ENCODE measurements at places on chromosomes 6 and 20.

- DNase-seq: no peak
Observed at GRCh38 chr20:39082622-39083398, 120.7 kb downstream of the DHX35 start.

DNA sequence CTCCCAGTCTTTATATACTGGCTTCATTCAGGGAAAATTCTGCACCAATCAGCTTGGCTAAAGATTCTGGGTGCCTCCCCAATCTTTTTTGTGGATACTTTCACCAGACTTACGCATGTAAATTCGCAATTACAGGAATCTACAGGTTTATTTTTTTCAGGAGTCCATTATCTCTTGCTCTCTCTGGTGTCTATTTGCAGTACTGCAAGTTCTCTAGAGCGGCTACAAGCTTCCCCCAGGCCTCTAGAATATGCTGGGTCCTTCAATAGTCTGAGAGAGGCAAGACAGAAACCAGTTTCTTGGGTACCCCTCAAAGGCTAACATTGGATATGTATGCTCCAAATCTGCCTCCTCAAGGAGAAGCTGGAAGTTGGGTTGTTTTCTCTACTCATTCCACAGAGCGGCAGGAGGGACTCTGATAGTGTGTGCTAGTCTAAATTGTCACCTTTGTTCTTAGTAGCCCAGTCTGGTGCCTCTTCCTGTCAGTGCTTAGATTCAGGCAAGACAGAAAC, 58.5 kb downstream of the SUN5 start:
- no peak for DNase-seq

GRCh38 chr20:32651537-32651936, 22.2 kb downstream of the C20orf203 start:
- no peak for DNase-seq

- DNase-seq: no peak
Observed at GRCh38 chr20:24275946-24276705, 193.3 kb upstream of the SYNDIG1 start.

DNA sequence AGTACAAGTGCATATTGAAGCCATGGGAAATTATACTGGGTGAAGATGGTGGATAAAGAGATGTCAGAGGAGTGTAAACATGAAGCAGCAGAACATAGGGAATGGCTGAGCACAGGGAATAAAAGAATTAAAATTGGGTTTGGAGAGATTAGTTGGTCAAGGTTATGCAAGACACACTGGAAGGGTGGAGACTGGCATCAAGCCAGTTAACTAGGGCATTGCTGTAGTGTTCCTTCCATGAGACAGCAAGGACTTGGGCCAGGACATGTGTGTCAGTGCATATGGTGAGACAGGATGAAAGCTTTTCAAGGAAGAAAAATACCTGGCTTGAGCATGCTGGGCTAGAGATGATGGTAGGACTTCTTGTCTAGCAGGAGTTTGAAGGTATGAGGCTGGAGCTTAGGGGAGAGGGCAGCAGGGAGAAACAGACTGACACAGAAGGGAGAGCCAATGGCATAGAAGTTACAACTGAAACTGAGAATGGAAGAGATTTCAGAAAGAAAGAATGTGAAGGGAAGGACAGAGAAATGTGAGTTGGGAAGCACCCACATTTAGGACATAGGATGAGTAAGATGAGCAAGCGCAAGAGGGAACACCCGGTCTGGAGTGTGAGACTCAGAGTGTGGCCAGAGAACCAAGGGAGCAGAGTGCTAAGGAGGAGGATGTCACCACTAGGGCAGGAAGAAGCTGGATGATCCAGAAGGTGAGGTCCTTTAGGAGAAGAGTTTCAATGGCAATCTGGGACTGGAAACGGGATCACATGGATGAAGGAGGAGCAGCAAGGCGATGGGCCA, 14.5 kb upstream of the TMEM170B start:
- DNase-seq: no peak

GRCh38 chr6:81984599-81984998, 232.1 kb upstream of the TENT5A start:
- no peak for DNase-seq

GRCh38 chr6:165804331-165805066, 141.5 kb upstream of the PDE10A start:
- no peak for DNase-seq

GRCh38 chr20:14384416-14385175, 47.2 kb upstream of the FLRT3 start:
- DNase-seq: no peak

DNA sequence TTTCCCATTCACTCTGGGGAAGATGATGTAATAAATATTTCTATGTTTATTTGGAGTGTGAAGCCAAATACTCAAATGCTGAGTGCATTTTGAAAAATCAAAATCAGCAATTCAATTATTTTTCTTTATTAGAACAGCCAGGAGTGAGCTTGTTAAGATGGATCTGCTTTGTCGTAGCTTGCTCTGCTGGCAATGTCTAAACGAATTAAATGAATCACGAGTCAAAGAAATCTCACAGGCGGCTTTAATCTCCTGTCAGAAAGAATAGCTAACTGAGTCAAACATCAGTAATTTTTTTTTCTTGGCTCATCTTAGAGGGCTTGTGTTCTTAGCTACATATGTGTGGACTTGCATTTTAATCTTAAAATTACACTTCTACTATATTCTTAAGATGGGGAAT, 100.2 kb upstream of the HMGN3 start:
- DNase-seq: no peak

- DNase-seq: no peak
Observed at GRCh38 chr20:19008497-19008896, 194.9 kb downstream of the SCP2D1 start.

DNA sequence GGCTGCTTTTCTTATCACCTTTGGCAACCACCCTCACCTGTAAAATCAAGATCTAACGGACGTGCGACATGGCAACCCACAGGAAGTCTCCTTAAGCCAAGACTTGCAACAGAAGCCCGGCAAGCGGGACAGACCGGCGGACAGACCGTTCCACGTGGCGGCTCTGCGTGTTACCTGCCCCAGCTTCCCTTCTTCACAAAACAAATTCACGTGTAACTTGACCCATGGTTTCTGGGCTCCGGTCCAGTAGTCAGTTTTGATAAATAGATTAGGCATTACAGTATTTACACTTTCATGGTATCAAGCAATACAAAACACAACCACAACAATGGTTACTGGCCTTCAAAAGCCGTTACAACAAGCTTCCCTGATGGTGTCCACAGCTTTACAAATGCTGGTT, 133.8 kb downstream of the PRND start:
- DNase-seq: no peak

DNA sequence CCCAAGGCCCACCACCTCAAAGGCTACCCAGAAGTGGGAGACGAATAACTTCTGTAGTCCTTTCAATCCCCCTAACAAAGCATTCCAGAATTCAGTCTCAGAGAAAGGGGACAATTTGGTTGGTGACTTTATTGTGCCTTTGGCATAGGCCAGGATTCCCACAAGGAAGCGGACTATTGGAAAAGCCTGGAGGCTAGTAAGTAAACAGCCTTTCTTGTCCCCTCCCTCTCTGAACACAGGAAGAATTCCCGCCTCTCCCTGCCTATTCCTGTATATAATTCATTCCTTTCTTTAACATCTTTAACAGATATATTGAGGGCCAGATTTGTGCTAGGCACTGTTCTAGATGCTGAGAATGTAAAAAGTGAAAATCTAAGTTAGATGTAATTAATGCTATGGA, 36.1 kb downstream of the RNF8 start:
- no peak for DNase-seq

DNA sequence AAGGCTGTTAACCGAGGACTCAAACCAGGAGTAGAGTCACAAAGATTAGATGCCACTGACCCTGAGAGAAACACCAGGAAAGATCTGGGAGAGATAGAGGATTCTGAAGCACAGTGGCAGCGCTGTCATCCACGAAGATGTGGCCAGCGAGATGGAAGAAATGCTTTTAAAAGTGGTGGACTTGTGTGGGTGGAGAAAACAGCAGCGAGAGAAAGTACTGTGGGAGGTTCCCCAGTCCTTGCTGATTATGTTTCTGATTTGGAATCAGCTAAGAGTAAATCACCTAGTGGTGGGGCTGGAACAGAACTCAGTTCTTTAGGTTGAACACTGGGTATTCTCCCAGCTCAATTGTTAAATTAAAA, 435 bp upstream of the ZNF322 start:
- no peak for DNase-seq

DNA sequence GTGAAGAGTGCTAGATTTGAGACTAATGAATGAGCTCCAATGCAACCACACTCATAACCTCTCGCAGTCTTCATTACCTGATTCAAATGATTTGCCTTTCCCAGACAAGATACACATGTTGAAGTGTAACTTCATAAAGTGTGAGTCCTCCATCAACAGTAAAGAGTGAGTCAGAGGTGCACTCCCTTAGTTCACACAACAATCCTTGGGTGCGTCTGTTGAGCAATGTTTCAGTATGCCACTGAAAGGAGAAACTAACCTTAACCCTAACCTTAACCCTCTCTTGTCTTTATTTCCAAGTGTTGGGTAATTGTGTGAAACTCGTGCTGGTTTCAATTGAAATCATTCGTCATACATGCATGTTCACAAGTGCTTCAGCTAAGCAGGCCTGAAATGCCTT, 21.0 kb upstream of the RIN2 start:
- no peak for DNase-seq

DNA sequence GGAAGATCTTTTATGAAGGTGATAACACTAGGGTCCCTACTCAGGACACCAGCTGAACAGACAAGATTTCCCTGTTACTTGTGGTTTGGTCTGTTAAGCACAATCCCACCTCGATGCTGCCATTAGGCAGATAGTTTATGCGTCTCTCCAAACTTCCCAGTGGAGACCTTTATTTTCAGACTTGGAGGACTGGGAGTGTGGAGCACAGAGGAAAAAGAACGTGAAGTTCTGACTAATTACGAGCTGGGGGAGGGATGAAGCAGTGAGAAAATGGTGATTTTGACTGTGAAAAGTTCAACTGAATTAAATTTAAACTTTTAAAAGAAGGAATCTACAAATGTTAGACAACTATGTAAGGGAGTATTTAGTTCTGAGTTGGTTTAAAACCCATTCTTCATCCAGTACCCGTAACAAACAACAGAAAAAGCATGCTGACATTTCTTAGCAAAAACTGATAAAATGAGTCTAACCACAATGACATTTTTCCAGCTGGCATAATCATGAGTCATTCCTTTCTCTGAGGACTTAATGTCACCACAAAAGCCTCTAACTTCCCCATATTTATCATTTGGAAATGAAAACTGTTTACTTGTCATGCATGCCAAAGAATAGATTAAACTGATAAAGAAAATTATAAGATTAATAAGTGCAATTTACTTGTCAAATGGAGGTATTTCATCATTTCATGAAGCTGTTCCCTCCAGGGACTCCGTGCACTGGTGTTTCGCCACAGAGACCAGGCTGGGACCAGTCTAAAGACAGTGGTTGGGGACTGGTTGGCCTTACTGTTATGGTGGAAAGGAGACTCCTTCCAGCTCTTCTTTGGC, 113.3 kb upstream of the SSTR4 start:
- no peak for DNase-seq

DNA sequence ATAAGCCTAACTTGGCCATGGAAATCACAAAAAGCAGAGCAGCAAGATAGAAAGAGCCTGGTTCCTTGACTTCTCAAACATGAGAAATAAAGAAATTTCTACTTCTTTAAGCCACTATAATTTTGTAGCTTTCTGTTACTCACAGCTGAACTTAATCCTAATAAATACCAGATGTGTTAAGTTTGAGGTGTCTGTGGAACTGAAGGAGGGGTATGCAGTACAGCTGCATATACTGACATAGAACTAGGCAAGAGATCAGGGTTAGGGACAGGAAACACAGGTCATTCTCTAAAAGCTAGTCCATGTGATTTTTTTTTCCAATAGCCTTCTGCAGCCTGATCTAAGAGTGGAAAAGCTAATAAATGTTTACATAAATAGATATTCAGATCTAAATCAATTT, 123.9 kb downstream of the COL12A1 start:
- no peak for DNase-seq

DNA sequence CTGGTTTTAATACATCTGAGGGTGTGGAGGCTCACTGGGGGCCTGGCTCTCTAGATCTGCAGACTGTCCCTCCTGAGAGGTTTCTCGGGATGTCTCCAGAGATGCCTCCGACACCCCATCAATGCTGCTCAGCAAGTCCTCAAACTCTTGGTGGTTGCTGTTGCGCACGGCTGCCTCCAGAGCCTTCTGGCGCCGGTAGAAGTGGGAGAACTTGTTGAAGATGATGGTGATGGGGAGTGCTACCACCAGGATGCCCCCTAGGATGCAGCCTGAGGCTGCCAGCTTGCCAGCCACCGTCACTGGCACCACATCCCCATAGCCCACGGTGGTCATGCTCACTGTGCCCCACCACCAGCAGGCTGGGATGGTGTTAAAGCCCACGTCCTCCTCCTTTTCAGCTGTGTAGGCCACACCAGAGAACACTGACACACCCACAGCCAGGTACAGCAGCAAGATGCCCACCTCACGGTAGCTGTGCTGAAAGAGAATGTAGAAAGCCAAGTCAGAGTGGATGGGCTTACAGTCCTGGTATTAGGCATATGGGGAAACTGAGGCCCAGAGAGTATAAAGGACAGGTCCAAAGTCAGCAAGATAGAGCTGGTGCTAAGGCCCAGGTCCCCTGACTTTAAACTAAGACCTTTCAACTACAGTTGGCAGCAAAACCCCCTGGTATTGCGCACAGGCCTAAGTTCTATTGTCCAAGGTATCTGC, 5.9 kb downstream of the KCNS1 start:
- DNase-seq: no peak

- no peak for DNase-seq
Observed at GRCh38 chr6:120556491-120556890, 777.8 kb downstream of the TBC1D32 start.

- DNase-seq: no peak
Observed at GRCh38 chr6:157885211-157885788, 62.3 kb downstream of the SNX9 start.

DNA sequence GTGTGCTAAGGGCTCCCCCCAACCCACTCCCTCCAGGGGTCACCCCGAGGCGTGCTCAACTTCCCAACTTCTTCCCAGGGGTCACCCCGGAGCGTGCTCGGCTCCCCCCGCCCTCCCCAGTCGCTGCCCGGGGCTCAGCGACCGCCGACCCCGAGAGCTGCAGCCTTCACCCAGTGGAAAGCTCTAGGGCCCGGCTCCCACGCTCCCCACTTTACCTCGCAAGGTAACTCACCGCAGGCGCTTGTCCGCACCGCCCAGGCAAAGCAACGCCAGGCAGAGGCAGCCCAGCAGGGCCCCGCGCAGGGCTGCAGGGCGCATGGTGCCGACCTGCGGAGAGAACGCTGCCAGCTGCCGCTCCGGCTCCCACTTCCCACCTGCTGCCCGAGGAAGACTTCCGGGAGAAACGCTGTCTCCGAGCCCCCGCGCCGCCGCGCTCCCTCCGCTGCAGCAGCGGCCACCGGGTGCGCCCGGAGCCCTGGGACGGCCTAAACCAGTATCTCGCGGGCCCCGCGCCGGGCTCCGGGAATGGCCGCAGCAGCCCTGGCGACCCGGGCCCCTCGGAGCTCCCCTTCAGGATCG, 396 bp downstream of the RNASET2 start:
- DNase-seq: no peak

DNA sequence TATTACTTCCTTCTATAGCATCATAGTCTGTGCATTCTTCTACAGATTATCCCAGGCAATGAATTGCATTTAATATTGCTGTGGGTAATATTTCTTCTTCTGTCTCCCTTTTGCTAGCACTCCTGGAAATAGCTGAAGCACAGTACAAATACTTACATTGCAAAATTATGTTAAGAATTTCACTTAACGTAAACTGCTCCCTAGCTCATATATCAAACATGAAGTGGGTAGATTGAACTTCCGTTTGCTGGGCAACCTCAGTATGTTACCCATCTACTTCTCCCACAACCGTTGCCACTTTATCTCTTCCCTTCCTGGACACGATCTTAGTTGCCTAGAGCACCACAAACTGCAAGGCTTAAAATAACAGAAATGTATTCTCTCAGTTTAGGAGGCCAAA, 963.3 kb downstream of the KIF16B start:
- no peak for DNase-seq
